ENCODE measurements at places on chromosomes 3 and 15. TPM values are rescaled to one million over a fixed set of nuclear protein-coding genes. Genes with fewer than 3 reads are reported as not detected.

The MESP2 gene
- total RNA-seq: 0.58 TPM

The GJD2 gene
- not detected for total RNA-seq

The COL8A1 gene
- total RNA-seq: 45.4 TPM

The P2RY1 gene
- 4.0 TPM for total RNA-seq

The ANKRD63 gene
- total RNA-seq: not detected

The EIF2B5 gene
- 25.0 TPM for total RNA-seq

The CP gene
- 0.33 TPM for total RNA-seq

Measured in smooth muscle cell of trachea (primary cell).